ENCODE measurements at places on chromosomes 16 and 17. TPM values are rescaled to one million over a fixed set of nuclear protein-coding genes. Genes with fewer than 3 reads are reported as not detected.

The CACNG3 gene
- not detected for total RNA-seq

The ELMO3 gene
- total RNA-seq = 0.89 TPM

The DLX4 gene
- total RNA-seq = not detected

The PVALEF gene
- not detected for total RNA-seq

The RPL27 gene
- 791 TPM for total RNA-seq

The GNAO1 gene
- total RNA-seq = 32.2 TPM

The LRRC75A gene
- total RNA-seq = 1.1 TPM

The VWA3A gene
- 0.81 TPM for total RNA-seq

The ACSM2A gene
- total RNA-seq = not detected

The SLC16A6 gene
- 0.16 TPM for total RNA-seq

The KRT33B gene
- not detected for total RNA-seq

The SCIMP gene
- 1.0 TPM for total RNA-seq

The MYH2 gene
- total RNA-seq = not detected

The GRB2 gene
- 59.0 TPM for total RNA-seq

The HAP1 gene
- total RNA-seq = 0.14 TPM

The CDH13 gene
- total RNA-seq = 173 TPM

The CTRB2 gene
- not detected for total RNA-seq

The CDH11 gene
- 8.8 TPM for total RNA-seq

The SNAI3 gene
- 2.9 TPM for total RNA-seq

The TNFSF12 gene
- 41.7 TPM for total RNA-seq

The RAPGEFL1 gene
- total RNA-seq = 2.1 TPM

The SALL1 gene
- total RNA-seq = 0.08 TPM

The HIRIP3 gene
- 20.2 TPM for total RNA-seq

The KRT36 gene
- not detected for total RNA-seq

The TP53TG3C gene
- total RNA-seq = 0.46 TPM
